ENCODE measurements at places on chromosomes 6 and 20. TPM values are rescaled to one million over a fixed set of nuclear protein-coding genes. Genes with fewer than 3 reads are reported as not detected.

Gene LPA
- 0.10 TPM for total RNA-seq

Gene FOXQ1
- total RNA-seq = 5.3 TPM

Gene ADGRF5
- not detected for total RNA-seq

Gene TAAR9
- total RNA-seq = not detected

Gene TRAPPC3L
- not detected for total RNA-seq

Gene KHDRBS2
- total RNA-seq = not detected

Gene MYBL2
- total RNA-seq = 77.2 TPM

All from A549 treated with AZD2906 at 1 μM for 4 hours (cell line).